CD4-positive, alpha-beta T cell treated with Interleukin-21 for 1 hour (primary cell): ENCODE measurements at places on chromosomes 7 and 10.

DNA sequence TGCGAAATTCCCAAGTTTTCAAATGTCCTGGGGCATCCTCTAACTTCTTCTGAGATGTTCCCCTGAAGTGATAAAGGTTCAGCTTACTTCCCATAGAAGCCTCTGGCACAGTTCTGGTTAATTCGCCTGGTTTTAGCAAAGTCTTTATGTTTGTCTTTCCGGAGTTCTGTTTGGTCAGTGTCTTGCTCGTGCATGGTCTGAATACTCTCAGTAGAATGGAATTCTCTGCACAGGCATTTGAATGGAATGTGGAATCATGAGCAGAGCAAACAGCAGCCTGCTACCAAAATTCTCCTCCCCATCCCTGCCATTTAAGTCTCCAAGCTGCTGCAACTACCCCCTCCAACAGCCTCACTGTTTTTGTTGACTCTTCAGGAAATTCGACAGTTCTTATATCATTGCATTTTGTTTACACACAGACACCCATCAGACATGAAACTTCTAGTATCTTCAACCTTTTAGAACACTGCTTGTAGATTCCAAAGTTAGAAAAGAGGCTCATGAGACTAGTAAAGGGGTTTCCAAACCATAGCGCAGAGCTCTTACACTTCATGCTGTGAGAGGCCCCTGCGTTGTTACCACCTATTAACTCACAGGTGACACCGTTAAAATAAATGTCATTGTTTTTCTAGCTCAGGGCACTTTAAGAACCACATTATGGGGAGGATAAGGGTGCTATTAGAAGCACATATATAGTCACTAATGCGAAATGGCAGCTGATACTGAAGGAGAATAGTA, 129.7 kb downstream of the PLCE1 start:
- no peak for DNase-seq

DNA sequence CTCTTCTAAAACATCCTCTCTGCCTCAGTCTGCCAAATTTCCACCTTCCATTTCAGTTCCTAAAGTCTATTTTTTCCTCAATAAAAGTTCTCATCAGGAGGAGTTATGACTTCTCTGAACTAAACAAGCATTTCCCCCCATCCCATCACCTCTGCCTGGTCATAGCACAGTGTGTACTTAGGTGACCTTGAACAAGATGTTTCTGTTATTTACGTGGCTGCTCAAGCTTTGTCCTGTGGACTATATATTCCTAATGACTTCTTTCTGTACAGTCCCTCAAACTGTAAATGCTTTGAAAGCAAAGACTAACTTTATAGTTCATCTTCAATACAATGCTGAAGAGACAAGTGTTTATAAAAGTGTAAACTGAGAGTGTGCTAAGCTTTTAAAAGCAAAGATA, 166.9 kb downstream of the CPEB3 start:
- DNase-seq, result no peak

GRCh38 chr7:77458786-77459185, 42.6 kb upstream of the GSAP start:
- no peak for DNase-seq

- DNase-seq, result no peak
Measured at GRCh38 chr10:100793055-100793454, 47.7 kb downstream of the PAX2 start.

DNA sequence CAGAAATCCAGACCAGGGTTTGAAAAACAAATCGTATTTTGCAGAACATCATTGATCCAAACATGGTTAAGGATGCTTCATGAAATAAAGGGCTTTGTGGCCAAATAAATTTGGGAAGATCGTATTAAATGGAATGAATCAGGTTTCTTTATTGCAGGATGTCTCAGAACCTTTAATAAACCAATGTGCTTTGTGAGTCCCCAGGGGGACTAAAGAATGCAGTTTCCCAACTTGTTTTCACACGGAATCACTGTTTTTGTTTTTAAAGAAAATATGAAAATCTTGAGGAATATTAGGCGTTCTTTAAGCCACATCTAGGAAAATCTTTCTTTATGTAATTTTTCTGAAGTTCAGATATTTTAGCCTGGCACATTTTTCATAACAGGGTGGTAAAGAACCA, 16.8 kb upstream of the CCDC172 start:
- DNase-seq, result no peak

- DNase-seq, result no peak
Measured at GRCh38 chr7:74479961-74480829, 26.5 kb downstream of the GTF2IRD1 start.

DNA sequence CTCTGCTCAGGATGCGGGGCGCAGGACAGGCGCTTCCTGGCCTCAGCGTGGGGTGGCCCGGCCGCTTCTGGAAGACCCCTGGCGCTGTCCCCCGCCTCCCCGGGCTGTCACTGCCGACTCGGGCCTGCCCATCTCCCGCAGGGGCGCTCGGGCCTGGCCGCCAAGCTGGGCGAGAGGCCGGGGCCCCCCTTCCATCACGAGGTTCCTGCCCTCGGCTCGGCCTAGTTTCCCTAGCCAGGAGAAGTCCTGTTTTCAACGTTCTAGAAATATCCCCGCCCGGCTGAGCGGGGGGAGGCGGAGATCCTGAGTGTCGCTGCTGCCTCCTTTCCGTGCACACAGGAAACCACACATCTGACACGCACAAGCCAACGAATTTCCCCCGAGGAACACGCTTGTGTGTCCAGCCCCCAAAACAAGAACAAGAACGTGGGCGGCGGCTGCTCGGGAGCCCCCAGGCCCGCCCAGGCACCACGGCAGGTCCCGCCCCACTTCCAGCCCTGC, 33.7 kb downstream of the AP5Z1 start:
- peak; percentile 30 for DNase-seq

- DNase-seq, result no peak
Measured at GRCh38 chr7:130227883-130228575, 20.4 kb downstream of the SSMEM1 start.

- peak; percentile 45 for DNase-seq
Measured at GRCh38 chr10:89327803-89328441, at the start of gene IFIT3. Gene IFIT3, plus strand, starts transcription at chr10:89327997. Its CDS starts 77 bp downstream, at chr10:89328074.

- no peak for DNase-seq
Measured at GRCh38 chr7:12993025-12993424, 305.6 kb downstream of the ARL4A start.

DNA sequence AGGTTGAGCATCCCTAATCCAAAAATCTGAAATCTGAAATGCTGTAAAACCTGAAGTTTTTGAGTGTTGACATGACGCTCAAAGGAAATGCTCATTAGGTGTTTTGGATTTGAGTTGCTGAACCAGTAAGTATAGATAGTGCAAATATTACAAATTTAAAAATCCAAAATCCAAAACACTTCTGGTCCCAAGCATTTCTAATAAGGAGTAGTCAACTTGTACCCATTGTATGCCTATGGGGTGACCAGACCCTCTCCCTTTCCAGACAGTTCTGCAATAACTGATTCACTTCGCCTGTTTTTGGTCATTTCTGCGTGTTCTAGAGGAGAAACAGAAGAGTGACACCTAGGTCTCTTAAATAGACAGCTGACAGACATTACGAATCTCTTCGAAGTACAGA, 90.3 kb downstream of the MMRN2 start:
- no peak for DNase-seq

GRCh38 chr7:144102041-144102440, 7.3 kb upstream of the OR2A2 start:
- DNase-seq, result no peak
